ENCODE measurements at places on chromosomes 11 and 22.

DNA sequence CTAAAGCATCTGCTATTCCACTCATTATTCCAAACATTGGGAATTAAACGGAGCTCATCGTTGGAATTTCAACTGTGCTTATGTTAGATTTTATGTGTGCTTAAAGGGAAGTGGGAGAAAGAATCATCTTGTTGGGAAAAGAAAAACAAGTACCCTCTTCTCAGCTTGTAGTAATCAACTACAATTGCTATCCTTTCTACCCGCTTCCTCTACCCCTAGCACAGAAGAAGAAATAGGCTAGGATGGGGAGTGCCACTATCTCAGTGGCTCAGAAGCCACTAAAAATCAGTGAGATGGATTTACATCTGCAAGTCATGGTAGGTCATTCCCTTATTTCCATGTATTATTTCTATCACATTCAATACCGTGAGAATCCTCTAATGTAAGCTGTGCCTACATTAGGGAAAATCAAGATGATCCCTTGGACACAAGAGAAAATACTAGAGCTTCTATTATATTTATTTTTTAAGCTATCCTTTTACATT lies 97.9 kb upstream of the CD44 start:
- no peak for DNase-seq

DNA sequence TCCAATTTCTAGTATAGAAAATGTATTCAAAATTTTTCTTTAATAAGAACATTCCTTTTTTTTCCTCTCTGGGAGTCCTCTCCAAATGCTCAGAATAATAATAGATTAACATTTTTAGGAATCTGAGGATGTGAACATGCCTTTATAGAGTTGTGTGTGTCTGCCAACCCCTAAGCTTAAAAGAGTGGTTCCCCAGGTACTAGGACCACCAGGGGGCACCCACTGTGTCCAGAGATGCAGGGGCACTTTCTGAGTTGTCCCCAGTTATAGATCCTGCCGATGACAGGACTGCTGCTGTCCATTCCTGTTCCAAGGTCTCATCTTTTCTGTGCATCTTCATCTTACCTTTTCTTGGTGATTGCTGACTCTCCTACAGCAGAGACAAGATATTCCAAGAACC lies 27.0 kb upstream of the MICAL2 start:
- DNase-seq, result no peak

DNA sequence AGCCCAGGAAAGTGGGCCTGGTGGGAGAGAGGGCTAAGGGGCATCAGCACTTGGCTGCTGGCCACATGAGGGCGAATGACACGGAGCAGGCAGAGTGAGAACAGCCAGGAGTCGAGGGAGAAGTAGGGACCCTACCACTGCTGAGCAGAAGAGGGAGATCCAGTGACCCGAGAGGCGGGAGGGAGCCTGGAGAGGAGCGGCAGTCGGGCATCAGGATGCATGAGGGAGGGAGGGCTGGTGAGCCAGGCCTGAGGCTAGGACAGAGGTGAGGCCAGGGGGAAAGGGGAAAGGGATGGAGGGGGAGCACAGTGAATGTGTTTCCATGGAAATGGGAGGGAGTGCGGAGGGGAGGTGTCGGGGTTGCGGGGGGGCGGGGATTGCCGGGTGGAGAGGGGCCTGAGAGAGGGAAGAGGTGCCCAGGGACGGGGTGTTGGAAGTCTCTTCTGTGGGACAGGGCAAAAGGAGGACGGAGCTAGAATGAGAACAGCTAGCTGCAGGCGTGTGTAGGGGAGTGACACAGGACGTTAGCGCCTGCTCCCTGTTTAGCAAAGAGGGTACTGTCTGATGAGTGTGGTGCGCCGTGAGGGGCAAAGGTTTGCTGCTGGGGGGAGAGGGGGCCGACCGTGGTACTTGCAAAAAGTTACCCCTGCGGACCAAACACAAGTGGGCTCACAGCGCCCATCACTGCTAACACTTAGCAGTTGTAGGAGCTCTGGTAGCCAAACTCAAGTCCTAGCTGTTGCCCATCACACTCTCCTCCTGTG lies 37.1 kb upstream of the WNT11 start:
- no peak for DNase-seq

GRCh38 chr11:133660202-133660568 lies 127.9 kb upstream of the OPCML start:
- DNase-seq, result no peak

DNA sequence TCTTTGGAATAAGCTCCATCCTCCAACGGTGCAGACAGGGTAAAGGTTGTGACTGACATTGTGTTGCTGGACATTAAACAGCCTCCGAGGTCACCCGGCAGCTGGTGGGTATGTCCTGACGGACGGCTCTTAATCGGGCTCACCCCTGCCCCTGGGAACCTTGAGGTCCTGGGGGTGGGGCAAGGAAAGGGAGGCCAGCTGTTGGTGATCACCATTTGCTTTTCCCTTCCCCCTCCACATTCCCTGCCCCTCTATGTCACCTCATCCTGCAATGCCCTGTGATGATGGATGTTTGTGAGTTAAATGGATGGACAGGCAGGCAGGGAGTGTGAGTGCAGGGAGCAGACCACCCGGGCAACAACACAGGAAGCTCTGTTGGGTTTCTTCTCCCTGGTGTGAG lies 26.3 kb downstream of the APLNR start:
- no peak for DNase-seq

DNA sequence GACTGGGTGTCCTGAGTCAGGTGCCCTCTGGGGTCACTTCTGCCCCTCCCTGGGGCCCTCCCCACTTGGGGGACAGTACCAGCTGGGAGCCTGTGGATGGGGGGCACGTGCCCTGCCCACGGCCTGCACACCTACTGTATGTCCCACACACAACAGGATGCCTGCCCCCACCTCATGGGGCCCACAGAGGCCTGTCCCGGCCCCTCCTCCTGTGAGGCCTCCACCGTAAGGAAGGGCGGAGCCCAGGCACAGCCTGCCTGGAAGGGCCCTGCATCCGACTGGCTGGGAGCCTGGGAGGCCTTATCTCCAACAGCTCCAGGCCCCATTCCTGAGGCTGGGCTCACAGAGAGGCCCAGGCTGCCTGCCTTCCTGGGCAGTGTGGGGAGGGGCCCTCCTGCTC lies 47.8 kb downstream of the BRSK2 start:
- DNase-seq, result no peak

DNA sequence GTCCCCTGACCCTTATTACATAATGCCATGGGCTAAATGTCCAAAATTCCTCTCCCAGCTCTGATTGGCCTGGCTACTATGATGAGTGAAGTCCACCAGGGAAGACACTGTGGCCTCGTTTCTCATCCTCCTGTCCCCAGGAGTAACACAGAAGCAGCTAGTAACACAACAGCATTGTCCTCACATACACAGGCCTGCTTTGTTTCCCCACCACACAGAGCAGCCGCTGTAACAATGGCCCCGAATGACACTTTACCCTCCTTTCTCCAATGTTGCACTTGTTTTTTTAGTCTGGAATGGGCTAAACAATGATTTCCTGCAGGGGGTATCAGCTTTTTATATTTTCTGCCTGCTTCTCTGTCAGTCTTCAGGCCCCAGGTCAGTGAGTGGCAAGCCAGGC lies at the start of gene PRR5L:
TSS of gene PRR5L (plus strand) at position 363 of the 400 bp plus-strand sequence. CDS start 104,834 bp downstream, outside the sequence.
- DNase-seq, result no peak

DNA sequence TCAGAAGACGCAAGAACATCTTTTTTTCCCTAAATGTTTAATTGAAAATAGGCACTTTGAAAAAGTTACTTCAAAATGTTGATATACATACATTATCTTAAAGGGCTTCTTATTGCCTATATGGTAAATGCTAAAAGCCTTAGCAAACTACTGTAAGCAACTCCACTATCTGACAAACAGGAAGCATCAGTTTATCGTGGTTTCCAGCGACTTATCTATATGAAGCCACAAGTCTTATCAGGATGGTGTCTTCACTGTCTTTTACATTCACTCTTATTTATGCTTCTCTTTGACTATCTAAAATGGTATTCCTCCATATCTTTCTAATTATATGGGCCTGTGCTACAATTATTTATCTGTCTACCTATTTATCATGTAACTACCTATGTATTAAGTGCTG lies 2091.9 kb downstream of the LRRC4C start:
- no peak for DNase-seq

DNA sequence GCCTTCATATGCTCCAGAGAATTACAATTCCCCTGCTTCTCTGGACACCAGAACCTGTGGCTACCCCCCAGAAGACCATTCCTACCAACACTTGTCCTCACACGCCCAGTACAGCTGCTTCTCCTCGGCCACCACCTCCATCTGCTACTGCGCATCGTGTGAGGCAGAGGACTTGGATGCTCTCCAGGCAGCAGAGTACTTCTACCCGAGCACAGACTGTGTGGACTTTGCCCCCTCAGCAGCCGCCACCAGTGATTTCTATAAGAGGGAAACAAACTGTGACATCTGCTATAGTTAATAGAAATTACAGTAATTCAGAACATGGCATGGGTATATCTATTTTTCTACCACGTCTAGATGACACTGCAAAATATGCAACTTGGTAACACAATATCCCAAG lies 9.8 kb downstream of the POU2AF3 start:
- no peak for DNase-seq

DNA sequence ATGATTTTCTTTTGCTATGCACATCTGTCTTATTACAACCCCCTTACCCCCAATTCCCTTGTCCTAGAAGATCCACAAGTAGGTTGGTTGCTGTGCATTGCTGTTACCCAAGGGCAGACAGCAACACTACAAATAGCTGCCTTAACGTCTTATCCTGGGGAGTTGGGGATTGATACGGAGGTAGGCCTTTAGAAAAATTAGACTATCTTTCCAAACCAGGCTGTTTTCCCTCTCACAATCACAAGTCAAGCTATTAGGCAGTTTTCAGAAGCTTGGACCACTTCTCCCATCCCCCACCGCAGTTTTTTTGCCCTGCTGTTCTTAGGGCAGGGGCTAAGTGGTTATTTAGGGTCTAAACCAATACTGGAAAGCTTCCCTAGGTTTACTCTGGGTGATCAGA lies 2.8 kb upstream of the PHLDB1 start:
- DNase-seq, result no peak
